ENCODE measurements at places on chromosomes 12 and 14. TPM values are rescaled to one million over a fixed set of nuclear protein-coding genes. Genes with fewer than 3 reads are reported as not detected.

DNA sequence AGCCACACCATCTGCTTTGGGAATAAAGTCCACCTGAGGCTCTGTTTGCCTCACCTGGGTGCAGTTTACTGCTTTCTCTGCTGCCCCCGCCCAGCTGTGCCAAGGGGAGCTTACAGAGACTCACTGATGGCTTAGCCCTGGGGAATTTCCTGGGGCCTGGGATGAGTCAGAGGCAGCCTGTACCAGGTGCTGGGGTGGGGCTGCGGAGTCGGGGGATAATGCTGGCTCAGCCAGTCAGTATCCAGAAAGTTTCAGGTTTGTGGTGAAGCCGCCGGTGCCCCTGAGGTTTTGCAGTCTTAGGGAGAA, 22.3 kb downstream of the PLEKHG3 start:
- no peak for DNase-seq

Gene SMIM41
- total RNA-seq: not detected

DNA sequence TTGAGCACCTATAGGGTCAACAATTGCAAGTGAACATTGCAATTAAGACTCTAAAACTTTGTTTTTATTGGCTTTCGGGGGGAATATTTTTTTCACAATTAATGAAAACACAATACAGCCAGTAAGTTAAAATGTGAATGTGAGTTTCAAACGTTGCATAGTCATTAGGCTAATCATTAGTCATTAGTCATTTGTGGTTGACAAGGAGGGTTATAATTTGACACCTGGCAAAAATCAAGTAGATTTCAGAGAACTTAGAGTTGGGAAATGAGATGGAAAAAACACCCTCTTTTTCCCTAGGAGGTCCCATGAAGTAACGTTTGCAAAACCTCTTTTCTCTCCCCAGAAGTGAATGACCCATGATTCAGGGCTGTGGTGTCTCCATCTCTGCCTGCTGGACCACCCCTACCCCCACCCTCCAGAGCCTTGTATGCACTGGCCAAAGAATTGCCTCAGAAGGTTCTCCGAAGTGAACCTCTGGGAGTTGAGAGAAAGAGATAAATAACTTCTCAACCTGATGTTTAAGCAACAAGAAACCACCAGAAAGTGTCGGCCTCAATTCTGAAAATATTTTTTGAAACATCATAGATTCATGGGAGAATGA, 196.3 kb downstream of the PAX9 start:
- DNase-seq: no peak

DNA sequence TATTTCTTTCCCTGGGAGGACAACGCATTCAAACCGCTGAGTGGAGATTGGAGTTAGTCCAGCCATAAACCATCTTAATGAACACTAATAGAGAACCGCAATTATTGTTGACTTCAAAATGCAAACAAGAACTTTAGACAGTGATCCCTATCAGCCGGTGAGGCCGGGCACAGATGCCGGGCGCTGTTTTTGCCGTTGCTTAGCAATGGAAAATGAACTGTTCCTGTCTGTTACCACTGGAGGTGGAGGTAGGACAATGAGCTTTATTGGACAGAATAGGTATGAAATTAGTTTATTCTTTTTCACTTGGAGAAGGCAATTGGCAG, 216.8 kb downstream of the TTC8 start:
- no peak for DNase-seq

- no peak for DNase-seq
Observed at GRCh38 chr12:88600272-88600671, 20.0 kb upstream of the KITLG start.

Gene C1RL
- 28.9 TPM for total RNA-seq

GRCh38 chr12:11836282-11837151, 187.0 kb downstream of the ETV6 start:
- peak; percentile 93 for DNase-seq

DNA sequence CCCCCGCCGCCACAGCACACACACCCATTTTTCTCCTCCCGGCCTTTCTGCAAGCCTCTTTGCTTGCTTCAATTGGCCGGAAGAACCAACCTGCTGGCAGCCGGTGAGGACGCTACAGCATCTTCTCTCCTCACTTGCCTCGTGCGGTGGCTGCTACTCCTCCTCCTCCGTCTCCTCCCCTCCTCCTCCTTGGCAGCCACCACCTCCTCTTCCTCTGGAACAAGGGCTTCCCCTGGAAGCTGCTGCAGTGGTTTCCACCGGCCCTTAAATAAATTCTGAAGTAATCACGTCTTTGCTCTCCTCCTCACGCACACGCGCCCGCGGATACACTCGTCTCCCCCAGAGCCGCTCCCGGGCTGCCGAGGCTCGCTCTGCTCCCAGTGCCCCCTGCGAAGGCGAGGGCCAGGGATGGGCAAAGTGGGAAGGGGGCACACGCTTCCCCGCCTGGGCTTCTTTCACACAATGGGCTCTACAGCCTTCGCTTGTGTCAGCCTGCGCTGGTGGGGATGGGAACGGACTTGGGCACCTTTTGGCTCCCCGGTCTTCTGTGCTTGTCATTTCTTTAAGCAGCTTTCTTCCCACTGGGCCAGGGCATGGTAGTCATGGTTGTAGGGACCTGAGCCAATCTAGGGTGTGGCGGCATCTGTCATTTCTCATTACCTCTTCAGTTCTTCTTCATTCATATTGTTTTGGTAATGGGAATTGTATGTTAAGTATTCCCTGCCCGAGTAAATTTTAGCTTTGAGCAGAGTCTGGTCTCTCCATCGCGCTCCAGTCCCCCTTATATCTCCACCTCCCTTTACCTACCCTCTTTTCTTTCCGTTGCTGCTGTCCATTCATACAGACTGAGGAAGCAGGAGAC, at the start of gene PPFIA2:
TSS of gene PPFIA2 (minus strand) at position 161 of the 862 bp plus-strand sequence.
- no peak for DNase-seq

DNA sequence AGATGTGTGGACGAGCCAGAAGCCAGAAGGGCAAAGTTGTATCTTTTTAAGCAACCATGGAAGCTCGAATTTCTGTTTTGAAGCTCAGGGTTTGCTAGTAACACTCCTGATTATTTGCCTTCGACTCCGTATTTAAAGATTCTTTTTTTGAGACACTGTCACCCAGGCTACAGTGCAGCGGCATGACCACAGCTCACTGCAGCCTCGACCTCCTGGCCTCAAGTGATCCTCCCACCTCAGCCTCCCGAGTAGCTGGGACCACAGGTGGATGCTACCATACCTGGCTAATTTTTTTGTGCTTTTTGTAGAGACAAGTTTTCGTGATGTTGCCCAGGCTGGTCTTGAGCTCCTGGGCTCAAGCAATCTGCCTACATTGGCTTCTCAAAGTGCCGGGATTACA, 18.7 kb upstream of the OASL start:
- DNase-seq: no peak

DNA sequence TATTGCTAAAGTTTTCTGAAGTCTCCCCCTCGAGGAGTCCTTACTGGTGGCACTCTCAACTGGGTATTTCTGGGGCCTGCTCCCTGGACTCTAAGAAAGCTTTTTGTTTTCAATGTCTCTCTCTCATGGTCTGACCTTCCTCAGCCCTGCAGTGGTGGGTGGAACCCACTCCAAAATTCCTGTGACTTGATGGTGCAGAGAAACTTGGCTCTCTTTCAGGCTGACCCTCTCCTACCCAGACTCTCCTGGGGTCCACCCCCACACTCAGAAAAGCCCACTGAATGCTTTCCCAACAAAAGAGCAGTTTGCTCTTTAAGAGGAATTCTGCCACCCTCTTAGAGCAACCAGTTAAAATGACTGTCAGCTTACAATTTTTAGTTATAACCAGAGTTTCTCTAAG, 967 bp upstream of the PTCSC3 start:
- no peak for DNase-seq

GRCh38 chr12:823028-823698, 70.8 kb downstream of the WNK1 start:
- DNase-seq: peak; percentile 78

DNA sequence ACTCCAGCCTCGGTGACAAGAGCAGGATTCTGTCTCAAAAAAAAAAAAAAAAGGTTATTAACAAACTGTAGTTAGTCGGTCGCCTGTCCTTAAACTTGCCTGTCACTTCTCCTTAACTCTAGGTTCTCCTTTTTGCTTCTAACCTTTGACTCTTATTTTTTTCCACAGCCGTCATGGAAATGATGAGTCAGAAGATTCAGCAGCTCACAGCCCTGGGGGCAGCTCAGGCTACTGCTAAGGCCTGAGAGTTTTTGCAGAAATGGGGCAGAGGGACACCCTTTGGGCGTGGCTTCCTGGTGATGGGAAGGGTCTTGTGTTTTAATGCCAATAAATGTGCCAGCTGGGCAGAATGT, 418 bp upstream of the MYG1 start:
- DNase-seq: no peak

Gene SRRM4
- not detected for total RNA-seq

Gene GPD1
- 0.54 TPM for total RNA-seq

- no peak for DNase-seq
Observed at GRCh38 chr12:27523305-27523641, 733 bp upstream of the PPFIBP1 start.

DNA sequence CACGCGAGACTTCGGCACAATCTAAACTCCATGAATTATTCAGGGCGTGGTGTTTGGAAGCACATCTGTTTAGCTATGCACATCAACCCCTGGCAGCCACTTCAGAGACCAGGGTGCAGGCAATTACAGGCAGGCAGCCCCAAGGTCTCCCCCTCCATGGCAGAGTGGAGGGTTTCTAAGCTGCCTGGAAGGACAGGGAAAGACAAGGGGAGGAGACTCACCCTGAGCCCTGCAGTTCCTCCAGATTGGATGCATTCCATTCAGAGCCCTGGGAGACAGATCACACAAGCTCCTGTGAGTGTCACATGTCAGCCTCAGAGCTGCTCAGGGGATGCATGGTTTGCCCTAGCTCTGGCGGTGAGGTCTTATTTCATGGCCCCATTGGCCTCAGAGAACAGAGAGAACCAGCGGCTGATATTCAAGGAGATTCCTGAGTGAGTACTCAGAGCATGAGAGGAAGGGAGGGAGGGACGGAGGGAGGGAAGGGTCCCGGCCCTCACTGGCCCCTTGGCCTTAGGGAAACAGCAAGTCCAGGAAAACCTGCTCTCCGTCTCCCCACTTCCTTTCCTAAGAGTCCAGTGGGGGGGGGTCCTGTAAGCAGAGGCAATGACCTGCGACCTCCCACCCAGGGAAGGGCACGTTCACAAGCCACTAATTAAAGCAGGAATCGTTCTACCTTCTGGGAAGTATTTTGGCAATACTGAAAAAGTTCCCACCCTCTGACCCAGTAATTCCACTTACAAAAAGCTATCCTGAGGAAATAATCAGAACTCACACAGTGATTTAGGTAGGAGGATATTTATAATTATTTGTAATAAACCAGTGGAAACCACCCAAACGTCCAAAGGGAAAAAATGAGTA, 55.1 kb downstream of the SSH1 start:
- no peak for DNase-seq

GRCh38 chr12:185576-185955, 28.4 kb downstream of the SLC6A12 start:
- DNase-seq: no peak

DNA sequence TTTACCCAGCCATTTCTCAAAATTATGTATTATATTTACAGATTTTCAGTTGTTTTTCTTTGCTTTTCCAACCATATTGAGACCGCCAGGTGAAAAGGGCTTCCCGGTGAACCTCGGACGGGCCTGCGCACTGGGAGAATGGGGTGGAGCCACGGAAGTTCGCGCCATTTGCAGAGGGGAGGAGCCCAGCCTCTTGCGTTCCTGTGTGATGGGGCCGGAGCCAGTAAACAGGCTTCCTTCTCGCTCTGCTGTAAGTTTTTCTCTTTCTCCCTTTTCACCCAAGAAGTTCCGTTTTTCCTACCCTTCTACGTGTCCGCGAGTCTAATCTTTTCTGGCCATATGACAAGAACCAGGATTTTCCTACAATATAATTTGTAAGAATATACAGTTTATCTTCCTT, 1108.8 kb upstream of the SEL1L start:
- DNase-seq: no peak

- no peak for DNase-seq
Observed at GRCh38 chr12:50590869-50591268, 86.1 kb downstream of the DIP2B start.

- DNase-seq: no peak
Observed at GRCh38 chr12:9799961-9800360, 27.3 kb upstream of the KLRF1 start.

DNA sequence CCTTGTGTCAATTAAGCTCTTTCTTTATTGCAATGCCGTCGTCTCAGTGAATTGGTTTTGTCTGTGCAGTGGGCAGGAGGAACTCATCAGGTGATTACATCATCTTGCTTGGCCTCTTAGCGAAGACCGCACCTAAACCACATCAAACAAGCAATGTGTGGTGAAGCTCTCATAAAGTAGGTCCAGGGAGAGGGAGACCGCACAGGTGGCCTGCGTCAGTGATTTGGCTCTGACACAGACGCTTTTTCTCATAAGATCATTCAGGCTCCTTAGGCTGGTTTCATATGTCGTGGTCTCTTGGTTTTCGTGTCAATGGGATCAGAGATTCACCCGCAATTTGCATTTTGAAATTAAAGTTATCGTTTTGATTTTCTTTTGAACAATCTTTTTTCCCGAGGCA, 6.7 kb upstream of the TESC start:
- no peak for DNase-seq

Gene GLT1D1
- total RNA-seq: not detected

Gene FBLN5
- 0.37 TPM for total RNA-seq

DNA sequence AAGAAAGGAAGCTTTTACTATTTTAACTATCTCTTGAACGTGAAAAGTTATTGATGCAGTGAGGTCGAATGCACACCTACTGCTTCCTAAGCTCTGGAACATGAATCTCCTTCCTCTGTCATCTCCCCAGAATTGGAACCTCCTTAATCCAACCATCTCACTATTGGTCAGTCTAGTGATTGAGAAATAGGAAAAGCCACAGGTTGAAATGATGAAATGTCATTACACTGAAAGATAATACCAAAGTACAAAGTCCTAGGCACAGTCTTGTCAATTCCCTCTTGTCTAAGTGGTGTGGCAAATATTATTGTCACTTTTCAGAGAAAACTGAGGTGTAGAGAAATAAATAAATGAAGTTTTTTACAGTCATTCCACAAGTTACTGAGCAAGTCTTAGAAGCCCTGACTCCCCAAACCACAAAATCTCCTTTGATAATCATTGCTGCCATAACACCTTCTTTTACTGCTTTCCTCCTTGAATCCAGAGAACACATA, 19.5 kb upstream of the HIGD1C start:
- no peak for DNase-seq

DNA sequence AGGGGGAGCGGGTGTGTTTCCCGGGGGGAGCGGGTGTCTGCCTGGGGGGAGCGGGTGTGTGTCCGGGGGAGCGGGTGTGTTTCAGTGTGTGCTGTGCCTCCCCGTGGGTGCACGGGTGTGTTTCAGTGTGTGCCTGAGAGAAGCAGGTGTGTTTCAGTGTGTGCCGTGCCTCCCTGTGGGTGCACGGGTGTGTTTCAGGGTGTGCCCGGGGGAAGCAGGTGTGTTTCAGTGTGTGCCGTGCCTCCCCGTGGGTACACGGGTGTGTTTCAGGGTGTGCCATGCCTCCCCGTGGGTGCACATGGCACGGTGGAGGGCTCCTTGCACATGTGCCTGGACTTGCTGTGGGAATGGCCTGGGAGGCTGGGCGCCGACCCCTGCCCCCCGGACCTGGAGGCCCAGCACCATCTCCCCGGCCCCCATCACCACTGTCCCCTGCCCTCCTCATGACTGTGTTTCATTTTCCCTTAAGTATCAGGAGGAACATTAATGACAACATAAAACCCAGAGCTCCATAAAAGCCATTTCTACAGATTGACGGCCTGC, 38.7 kb downstream of the FBRSL1 start:
- no peak for DNase-seq

- no peak for DNase-seq
Observed at GRCh38 chr14:28709571-28710305, 56.8 kb upstream of the FOXG1 start.

Measured in B cell (primary cell).